ENCODE measurements at places on chromosomes 1 and 21.
A peak's percentile ranks its signal among the peaks of the same experiment; 100 is the strongest.

GRCh38 chr1:247443641-247444040 is 14.3 kb downstream of the OR2B11 start:
- no peak for DNase-seq

GRCh38 chr1:35873243-35873750 is 9.7 kb upstream of the AGO1 start:
- DNase-seq, result no peak

DNA sequence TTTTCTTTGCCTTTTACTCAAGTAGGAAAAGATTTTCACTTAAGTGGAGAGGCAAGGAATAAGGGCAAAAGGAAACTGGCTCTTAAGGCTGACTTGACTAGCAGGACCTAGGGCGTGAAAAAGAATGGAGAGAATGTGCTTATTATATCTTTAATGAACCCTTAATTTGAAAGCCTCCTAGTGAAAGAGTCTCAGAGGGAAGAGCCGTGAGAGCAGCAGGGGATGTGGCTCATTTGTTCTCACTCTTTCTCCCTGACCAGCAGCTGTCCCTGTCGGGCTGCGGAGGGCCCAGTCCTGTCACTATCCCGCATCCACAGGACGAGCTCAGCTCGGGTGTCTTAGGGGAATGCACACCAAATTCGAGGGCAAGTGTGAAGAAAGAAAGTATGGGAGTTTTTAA is 180.1 kb downstream of the EDEM3 start:
- DNase-seq, result no peak

DNA sequence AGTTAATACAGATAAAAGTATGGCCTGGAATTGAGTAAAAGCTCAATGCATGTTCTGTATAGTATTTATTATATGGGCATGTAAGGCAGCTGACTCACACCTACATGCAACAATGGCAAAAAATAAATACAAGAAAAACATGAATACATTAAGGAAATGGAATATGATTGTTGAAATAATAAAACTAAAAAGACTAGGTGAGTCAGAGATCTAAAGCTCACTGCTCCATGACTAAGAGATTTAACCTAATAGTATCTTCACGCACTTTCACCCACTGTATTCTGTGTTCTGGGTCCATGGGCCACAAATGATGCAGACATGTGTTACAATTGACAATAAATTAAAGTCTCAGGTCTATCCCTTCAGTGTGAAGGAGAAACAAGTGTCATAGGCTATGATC is 607.0 kb downstream of the AGBL4 start:
- no peak for DNase-seq

DNA sequence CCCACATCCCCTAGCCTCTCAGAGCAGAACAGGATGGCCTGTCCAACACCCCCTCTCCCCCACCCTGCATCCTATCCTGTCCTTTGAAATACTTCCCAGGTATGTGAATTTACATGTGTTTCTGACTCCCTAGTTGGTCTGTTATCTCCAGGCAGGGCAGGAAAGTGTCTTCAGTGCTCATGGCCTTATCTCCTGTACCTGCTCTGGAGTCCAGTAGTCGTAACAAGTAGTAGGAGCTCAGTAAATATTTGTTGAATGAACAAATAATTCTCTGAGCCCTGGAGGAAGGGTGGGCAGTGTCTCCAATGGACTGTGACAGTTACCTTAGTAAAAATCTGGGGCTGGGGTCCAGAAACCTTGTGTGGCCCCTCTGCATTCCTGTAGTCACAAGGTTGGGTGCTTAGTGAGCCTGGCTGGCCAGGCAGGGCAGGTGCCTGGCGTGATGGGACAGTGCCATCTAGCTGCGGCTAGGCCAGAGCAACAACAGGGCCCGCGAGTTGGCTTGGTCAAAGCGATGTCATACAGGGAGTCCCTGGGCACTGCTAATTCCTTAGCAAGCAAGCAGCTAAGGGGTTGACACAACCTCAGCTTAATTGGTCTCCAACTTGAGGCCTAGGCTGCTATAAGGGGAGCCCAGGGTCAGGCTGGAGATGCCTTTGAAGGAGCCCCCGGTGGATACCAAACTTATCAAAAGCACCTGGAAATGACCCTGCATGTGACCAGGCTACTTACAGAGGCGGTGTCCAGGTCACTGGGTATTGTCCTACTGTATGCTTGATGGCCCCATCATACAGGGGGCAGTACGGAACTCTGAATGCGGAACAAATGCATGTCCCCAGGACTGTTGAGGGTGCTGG is 89.0 kb upstream of the PPM1J start:
- DNase-seq, result peak; percentile 11

DNA sequence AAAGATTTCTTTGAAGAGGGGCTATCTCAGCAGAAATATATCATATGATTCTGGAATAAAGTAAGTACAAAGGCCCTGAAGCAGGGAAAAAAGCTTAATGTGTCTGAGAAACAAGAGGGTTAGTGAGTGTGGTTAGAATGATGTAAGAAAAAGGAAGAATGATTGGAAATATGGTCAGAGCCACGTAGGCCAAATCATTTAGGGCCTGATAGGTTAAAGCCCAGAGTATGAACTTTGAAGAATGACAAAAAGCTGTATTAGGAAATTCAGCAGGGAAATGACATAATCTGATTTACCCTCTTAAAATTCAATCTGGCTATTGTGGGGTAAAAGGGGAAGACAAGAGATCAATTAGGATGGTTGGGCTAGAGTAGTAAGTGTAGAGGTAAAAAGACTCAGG is 69.0 kb upstream of the MUTYH start:
- DNase-seq, result no peak

- DNase-seq, result no peak
These were observed 3.7 kb downstream of the PFKL start for GRCh38 chr21:44303490-44303981.

DNA sequence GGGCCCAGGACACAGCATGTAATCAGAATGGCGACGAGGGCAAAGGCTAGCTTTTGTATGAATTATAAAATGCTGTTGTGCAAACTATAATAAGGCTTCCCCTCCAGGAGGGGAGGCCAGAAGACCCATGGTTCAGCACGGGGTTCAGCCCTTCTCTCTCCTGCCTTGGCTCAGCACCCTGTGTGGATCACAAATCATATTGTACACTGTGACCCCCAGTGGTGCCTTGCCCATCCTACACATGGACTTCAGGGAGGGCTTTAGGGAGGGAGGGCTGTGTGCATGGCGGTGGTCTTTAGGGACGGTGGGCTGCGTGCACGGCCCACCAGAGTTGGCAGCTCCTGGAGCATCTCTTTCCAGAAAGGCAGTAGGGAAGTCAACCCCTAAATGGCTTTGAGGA is 120.8 kb upstream of the TNR start:
- DNase-seq, result no peak

DNA sequence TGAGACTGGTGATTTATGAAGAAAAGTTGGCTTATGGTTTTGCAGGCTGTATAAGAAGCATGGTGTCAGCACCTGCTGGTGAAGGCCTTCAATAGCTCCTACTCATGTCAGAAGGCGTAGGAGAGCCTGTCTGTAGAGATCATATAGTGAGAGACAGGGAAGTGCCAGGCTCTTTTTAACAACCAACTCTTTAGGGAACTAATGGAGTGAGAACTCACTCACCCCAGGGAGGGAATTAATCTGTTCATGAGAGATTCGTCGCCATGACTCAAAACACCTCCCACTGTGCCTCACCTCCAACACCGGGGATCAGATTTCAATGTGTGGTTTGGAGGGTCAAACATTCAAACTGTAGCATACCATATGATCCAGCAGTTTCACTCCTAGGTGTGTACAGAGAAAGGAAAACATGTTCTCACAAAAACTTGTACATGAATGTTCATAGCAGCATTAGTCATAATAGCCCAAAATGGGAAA is 72.6 kb downstream of the TTC3 start:
- DNase-seq, result no peak

- DNase-seq, result no peak
These were observed 39.4 kb downstream of the DMRTB1 start for GRCh38 chr1:53498555-53499131.

DNA sequence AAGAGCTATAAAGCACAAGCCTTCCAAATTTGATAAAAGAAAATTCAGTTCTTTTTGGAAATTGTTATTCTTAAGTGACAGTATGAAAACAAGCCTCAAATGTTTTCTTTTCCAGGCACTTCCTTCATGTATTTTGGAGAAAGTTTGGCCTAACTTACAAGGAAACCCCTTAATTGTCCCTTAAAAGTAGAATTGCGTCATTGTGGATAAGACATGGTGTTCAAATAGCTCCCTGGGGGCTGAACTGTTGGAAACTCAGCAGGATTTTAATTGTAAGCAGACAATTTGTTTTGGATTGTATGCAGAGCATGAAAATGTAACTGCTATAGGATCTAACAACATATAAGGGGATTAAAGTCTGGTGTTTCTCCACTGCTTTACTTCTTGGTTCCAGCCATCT is 35.4 kb upstream of the FGGY start:
- DNase-seq, result no peak

- DNase-seq, result no peak
These were observed 181.1 kb downstream of the IGSF21 start for GRCh38 chr1:18288722-18289121.

GRCh38 chr1:87197156-87197555 is 131.5 kb upstream of the LMO4 start:
- DNase-seq, result no peak

- DNase-seq, result no peak
These were observed 438.5 kb upstream of the PLXNA2 start for GRCh38 chr1:208682664-208683013.

GRCh38 chr21:29939924-29940275 is at the start of gene GRIK1:
Gene GRIK1 (minus strand): TSS chr21:29939996.
- no peak for DNase-seq

- DNase-seq, result no peak
These were observed 273.8 kb downstream of the MATN1 start for GRCh38 chr1:30449428-30450147.

DNA sequence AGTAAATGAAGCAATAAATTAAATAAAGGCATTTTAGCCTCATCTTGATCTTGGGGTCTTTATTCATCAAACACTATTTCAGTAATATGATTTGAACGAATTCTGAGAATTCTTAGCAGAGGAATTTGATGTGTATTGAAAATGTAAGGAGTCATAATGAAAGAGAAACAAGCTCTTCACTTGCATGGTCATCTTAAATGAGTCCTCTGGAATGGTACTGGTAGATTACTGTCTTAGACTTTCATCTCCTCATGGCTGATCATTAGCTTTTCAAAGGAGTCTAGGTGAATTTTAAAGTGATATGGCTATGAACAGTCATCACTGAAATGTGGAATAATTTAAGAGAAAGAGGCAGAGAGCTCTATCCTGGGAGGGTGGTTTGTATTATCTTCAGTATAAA is 30.0 kb downstream of the PRRC2C start:
- no peak for DNase-seq

DNA sequence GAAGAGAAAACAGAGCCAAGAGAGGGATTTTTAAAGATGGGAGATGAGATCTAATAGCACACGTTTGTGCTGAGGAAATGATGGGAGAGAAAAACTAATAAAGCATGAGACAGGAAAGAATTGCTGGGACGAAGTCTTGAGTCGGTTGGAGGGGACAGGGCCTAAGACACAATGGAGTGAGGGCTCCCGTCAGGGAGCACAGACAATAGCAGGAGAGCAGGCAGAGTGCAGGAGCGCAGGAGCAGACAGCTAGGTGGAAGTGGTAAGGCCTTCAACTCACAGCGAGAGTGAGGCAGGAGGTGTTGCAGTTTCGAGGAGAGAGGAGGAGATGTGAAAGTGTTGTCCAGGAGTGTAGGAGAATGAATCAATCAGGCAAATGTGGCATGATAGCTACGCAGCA is 59.9 kb upstream of the SOX13 start:
- DNase-seq, result no peak

- DNase-seq, result no peak
These were observed 28.3 kb upstream of the PKN2 start for GRCh38 chr1:88655685-88656299.

GRCh38 chr1:158527190-158527815 is 26.9 kb downstream of the OR6Y1 start:
- DNase-seq, result no peak

- no peak for DNase-seq
These were observed 82.7 kb upstream of the ROR1 start for GRCh38 chr1:63690966-63691700.

- no peak for DNase-seq
These were observed 98.5 kb downstream of the GALNT2 start for GRCh38 chr1:230165536-230165935.

- DNase-seq, result no peak
These were observed 1.0 kb downstream of the ROR1 start for GRCh38 chr1:63774617-63775417.

GRCh38 chr1:152436593-152437496 is 22.8 kb upstream of the CRNN start:
- DNase-seq, result no peak

DNA sequence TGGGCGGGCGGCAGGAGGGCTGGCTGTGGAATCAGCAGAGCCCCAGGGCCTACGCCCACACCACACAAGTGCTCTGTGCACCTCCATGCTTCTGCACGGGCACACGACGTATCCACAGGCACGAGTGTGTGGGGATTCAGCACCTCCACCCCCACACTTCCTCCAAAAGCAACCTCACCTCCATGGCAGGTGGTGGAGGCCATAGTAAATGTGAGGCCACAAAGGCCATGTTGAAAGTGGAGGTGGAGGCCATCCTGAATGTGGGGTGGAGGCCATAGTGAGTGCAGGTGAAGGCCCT is 125.4 kb upstream of the VAMP3 start:
- DNase-seq, result no peak

DNA sequence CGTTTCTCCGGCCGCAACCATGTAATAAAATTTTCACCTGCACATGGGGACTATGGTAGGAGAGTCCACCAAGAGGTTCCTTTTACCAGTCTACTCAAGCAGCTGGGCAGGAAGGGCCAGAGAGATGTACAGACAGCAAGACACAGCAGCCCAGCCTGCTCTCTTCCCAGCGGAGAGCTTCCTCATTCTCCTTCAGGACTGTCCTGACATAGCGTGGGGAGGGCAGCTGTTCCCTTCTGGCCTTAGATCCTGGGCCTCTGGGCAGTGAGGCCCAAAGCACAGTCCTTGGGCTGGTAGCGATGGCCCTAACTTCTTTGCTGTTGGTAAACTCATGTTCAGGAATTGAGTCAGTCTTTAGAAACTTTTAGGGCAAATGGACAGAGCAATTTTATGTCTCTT is 89.1 kb downstream of the BCAR3 start:
- no peak for DNase-seq

GRCh38 chr1:222976453-222976852 is 161.6 kb downstream of the DISP1 start:
- no peak for DNase-seq
